ENCODE measurements at places on chromosomes 16 and 17. TPM values are rescaled to one million over a fixed set of nuclear protein-coding genes. Genes with fewer than 3 reads are reported as not detected.
A peak's percentile ranks its signal among the peaks of the same experiment; 100 is the strongest.

- DNase-seq = no peak
Observed at GRCh38 chr17:44829523-44830358, at the start of gene GJC1. Gene GJC1 (minus strand): TSS chr17:44830287. CDS start chr17:44805817, 24,470 bp downstream.

DNA sequence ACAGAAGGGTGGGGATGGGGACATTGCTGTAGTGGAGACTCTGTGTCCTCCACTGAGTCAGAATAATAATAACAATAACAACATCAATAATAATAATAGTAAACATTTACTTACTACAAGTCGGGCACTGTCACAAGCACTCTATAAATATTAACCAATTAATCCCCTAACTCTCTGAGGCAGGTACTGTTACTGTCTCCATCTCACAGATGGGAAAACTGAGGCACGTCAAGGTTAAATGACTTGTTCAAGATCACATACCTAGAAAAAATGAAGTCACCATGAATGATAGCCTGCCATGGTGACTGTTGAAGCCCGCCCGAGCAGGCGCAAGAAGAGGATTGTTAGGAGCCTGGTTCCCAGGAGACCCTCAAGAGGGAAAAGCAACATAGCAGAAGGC is 10.2 kb downstream of the PRR29 start:
- no peak for DNase-seq

GRCh38 chr16:86248310-86248905 is 261.9 kb upstream of the FOXF1 start:
- no peak for DNase-seq

- DNase-seq = peak; percentile 42
Observed at GRCh38 chr17:40363111-40363827, 1.3 kb downstream of the GJD3 start.

- DNase-seq = no peak
Observed at GRCh38 chr17:16652847-16653366, 743 bp downstream of the ZNF624 start.

- DNase-seq = no peak
Observed at GRCh38 chr16:77987810-77988209, 34.5 kb upstream of the CLEC3A start.

DNA sequence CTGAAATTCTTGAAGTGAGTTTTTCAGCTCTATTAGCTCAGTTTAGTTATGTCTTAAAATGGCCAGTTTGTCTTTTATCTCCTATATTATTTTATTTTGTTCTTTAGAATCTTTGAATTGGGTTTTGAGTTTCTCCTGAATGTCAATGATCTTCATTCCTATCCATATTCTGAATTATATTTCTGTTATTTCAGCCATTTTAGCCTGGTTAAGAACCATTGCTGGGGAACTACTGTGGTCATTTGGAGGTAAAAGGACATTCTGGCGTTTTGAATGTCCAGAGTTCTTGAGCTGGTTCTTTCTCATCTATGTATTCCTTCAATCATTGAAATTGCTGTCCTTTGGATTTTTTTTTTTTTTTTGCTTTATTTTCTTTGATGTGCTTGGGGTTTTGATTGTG is 203.9 kb upstream of the HS3ST4 start:
- no peak for DNase-seq

GRCh38 chr17:49387498-49388289 is 25.6 kb upstream of the ZNF652 start:
- DNase-seq = peak; percentile 27

GRCh38 chr17:31427684-31428083 is 36.2 kb downstream of the RAB11FIP4 start:
- no peak for DNase-seq

DNA sequence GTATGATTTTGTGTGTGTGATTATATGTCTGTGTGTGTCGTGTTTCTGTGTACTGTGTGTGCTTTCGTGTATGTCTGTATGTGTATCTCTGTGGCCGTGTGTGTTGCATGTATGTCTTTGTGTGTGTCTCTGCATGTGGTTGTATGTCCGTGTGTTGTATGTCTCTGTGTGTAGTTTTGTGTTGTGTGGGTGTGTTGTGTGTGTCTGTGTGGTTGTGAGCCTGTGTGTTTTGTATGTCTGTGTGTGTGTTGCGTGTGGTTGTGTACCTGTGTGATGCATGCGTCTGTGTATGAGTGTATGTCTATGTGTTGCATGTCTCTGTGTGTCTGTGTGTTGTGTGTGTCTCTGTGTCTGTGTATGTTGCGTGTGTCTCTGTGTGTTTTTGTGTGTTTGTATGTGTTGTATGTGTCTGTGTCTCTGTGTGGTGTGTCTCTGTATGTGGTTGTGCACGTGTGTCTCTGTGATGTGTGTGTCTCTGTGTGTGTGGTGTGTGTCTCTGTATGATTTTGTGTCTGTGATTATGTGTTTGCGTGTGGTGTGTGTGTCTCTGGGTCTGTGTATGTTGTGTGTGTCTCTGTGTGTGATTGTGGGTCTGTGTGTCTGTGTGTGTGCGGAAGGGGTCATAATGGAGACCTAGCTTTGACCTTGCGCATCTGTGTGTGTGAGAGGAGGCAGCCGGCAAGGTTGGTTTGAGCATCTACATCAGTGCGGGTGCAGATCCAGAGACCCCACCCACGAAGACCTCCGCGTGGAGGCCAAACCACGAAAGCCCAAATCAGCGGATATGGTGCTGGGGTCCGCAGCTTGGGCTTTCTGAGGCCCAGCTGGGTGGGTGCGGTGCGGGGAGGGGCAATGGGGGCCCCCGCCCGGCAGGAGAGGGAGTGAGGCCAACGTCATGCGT is 212.6 kb upstream of the GSE1 start:
- no peak for DNase-seq

DNA sequence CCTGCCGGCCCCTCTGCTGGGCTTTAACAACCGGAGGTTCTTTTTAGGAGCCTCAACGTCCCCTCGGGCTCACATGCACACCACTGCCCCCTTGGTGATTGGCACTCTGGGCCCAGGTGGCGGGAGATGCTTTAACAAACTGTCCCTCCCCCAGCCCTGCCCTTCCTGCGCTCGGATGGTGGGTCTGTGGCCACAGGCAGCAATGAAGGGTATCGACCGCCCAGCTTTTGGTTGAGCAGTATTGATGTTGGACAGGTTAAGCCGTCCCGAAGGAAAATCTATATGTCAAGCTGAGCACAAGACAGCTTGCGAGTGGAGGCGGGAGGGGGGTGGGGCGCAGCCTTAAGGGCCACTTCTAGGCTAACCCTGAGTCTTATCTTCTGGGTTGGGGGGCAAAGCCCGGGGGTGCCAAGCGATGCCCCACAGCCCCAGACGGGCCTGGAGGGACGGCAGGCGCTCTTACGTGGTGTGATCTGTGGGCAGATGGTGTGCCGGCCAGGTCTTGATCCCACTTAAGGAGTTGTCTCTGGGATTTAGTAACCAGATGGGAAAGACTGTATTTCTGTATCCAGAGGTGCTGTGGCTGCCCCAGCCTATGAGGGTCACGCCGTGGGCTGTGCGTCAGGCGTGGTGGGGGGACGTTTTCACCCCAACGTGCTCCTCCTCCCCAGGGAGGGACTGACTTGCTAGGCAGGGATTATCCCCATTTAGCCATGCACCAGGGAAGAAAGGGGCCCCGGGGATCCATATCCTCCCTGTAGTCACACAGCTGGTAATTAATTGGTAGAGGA is 6.2 kb downstream of the GSE1 start:
- no peak for DNase-seq

GRCh38 chr17:58191241-58191896 is 1.2 kb upstream of the EPX start:
- no peak for DNase-seq

- no peak for DNase-seq
Observed at GRCh38 chr17:29248845-29249244, 2.2 kb downstream of the CRYBA1 start.

DNA sequence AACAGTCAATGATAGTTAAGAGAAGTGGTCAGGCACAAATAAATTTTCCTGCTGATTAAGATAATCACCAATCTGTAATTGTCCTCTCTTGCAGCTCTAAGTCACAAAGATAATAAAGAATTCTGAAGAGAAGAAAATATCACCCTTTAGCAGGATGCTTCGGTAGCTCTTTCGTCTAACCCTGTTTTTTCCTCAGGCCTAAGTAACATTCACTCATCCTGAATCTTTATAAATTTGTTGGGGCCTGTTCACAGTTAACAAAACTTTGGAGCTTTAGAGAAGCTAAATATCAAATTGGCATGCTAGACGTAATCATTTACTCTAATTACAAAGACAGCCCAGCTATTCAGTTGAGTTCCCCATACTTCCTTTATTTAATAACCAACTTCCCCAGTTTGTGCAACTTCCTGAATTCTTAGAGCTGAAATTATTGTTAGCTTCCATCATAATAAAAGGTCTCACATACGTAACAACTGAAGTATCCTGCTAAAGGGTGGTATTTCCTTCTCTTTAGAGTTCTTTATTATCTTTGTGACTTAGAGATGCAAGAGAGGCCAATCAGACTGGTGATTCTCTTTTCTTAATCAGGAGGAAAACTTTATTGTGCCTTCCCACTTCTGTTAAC is 118.6 kb downstream of the TANGO6 start:
- DNase-seq = no peak

SPATA32 gene
- 0.23 TPM for total RNA-seq

CCT6B gene
- 1.9 TPM for total RNA-seq

ABAT gene
- 5.9 TPM for total RNA-seq

RBFOX1 gene
- not detected for total RNA-seq

G6PC1 gene
- total RNA-seq = not detected

RRN3 gene
- total RNA-seq = 26.1 TPM

MMD gene
- total RNA-seq = 30.8 TPM

WFDC1 gene
- total RNA-seq = not detected
